ENCODE measurements at places on chromosomes 4 and X. TPM values are rescaled to one million over a fixed set of nuclear protein-coding genes. Genes with fewer than 3 reads are reported as not detected.

The ARR3 gene
- not detected for total RNA-seq

The POU4F2 gene
- total RNA-seq = not detected

The SSX3 gene
- not detected for total RNA-seq

The CRMP1 gene
- 4.2 TPM for total RNA-seq

The LUZP4 gene
- total RNA-seq = not detected

The INTU gene
- 13.3 TPM for total RNA-seq

The SLC26A1 gene
- total RNA-seq = 0.20 TPM

The CHRDL1 gene
- 20.8 TPM for total RNA-seq

The SSX4B gene
- total RNA-seq = not detected

The TSR2 gene
- 15.7 TPM for total RNA-seq

The HSFX4 gene
- total RNA-seq = not detected

The GAGE2A gene
- not detected for total RNA-seq

The TBC1D8B gene
- 9.3 TPM for total RNA-seq

The KLB gene
- not detected for total RNA-seq

The ETDA gene
- total RNA-seq = not detected

DNA sequence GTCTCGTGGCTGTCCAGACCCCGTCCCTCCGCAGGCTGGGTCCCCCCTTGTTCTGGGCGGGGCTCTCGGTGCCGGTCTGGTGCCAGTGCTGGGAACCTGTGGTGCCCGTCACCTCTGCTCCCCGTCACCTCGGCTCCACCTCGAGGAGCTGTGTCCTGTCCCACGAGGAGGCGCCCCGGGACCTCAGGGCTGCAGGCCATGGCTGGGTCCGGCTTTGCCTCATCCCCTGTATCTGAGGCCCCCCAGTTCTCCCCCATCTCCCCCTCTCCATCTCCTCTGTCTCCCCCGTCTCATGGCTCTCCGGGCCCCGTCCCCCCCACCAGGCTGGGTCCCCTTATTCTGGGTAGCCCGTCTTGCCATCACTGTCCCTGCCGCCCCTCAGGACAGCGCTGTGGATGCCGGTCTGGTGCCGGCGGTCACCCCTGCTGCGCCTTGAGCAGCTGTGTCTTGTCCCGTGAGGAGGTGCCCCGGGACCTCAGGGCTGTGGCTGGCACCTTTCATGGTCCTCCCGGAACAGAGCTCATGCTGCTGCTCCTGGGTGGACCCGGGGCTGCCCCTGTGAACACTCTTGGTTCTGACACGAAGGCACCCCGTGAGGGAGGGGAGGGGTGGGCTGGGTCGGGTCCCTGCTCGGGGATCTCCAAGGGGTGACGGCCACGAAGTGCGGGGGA, 13.4 kb upstream of the GTPBP6 start:
- H3K4me1 ChIP-seq = peaks cover 6% of the 10 kb centered on the region
- no peaks in the 10 kb centered on the region for H3K36me3 ChIP-seq
- no peak overlapping the region for H3K27ac ChIP-seq
- H3K4me3 ChIP-seq = no peak overlapping the region
- H3K27me3 ChIP-seq = no peaks in the 10 kb centered on the region

GRCh38 chrX:48802905-48803200, 986 bp downstream of the HDAC6 start:
- DNase-seq = no peak
- H3K4me1 ChIP-seq = peaks cover 2% of the 10 kb centered on the region
- H3K4me3 ChIP-seq = no peak overlapping the region
- no peaks in the 10 kb centered on the region for H3K36me3 ChIP-seq
- H3K27ac ChIP-seq = peak overlapping the region; percentile 76

DNA sequence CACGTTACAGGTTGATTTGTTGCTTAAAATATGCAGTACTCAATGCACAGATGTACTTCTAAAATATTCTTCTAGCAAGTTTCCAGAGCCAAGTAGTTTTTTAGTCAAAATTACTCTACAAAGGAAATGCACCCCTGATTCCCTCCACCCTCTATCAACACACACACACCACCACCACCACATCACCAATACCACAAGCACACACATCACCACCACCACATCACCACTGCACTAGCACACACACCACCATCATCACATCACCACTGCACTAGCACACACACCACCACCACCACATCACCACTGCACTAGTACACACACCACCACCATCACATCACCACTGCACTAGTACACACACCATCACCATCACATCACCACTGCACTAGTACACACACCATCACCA, 105.2 kb upstream of the FRG1 start:
- no peak overlapping the region for H3K4me3 ChIP-seq
- DNase-seq = no peak
- H3K4me1 ChIP-seq = no peaks in the 10 kb centered on the region
- H3K36me3 ChIP-seq = no peaks in the 10 kb centered on the region
- no peaks in the 10 kb centered on the region for H3K27me3 ChIP-seq

- H3K4me3 ChIP-seq = no peak overlapping the region
- H3K36me3 ChIP-seq = no peaks in the 10 kb centered on the region
Observed at GRCh38 chr4:53132132-53132891, 233.5 kb downstream of the SCFD2 start.

GRCh38 chr4:23819041-23819511, 70.8 kb downstream of the PPARGC1A start:
- DNase-seq = peak; percentile 53
- H3K36me3 ChIP-seq = no peaks in the 10 kb centered on the region
- H3K4me1 ChIP-seq = peaks cover 2% of the 10 kb centered on the region
- no peaks in the 10 kb centered on the region for H3K27me3 ChIP-seq
- H3K4me3 ChIP-seq = no peak overlapping the region
- H3K27ac ChIP-seq = no peak overlapping the region

- no peak overlapping the region for H3K4me3 ChIP-seq
- no peak overlapping the region for H3K27ac ChIP-seq
- no peaks in the 10 kb centered on the region for H3K4me1 ChIP-seq
- H3K27me3 ChIP-seq = no peaks in the 10 kb centered on the region
- H3K36me3 ChIP-seq = no peaks in the 10 kb centered on the region
Observed at GRCh38 chr4:124515591-124515990, 196.9 kb downstream of the ANKRD50 start.

DNA sequence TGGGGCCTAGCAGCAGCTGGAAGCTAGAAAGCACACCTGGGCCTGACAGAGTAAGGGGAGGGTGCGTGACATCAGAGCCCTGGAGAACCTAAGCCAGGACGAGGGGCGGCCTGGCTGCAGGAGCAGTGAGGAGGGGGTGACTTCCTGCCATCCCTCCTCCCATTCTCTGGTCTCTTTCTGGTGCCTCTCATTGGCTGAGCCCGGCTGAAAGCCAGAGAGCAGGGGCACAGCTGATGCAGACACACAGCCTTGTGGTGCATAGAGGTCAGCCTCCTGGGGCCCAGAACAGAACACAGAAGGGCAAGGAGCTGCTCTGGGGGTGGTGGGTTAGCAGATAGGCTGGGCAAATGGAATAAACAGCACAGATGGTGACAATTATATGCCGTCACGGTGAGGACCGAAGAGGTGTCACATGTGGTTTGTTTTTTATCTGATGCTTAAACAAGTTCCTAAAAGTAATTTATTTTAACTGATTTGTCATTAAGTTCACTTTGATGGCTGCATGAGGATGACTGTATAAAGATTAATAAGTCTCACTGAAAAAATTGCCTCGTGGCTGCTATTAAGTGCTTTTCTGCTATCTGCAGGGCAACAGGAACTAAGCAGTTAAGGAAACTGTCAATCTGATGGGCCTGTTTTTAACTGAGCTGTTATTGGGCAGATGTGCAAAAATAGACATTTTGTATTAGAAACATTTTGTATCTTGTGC, 102.0 kb downstream of the FNIP2 start:
- no peaks in the 10 kb centered on the region for H3K27me3 ChIP-seq
- peak; percentile 18 for DNase-seq
- H3K36me3 ChIP-seq = no peaks in the 10 kb centered on the region
- H3K27ac ChIP-seq = peak overlapping the region; percentile 24

DNA sequence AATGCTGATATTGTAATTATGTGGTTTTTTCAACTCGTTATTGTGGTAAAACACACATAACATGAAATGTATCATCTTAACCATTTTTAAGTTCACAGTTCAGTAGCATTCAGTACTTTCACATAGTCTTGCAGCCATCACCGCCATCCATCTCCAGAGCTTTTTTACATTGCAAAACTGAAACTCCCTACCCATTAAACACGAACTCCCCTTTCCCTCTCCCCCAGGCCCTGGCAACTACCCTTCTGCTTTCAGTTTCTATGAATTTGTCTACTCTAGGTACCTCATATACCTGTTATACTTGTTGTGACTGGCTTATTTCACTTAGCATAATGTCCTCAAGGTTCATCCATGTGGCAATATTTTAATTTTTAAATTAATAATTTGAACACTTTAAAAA, 380.6 kb downstream of the MAPK10 start:
- DNase-seq = no peak
- H3K27me3 ChIP-seq = no peaks in the 10 kb centered on the region
- no peak overlapping the region for H3K27ac ChIP-seq
- H3K4me1 ChIP-seq = no peaks in the 10 kb centered on the region
- H3K4me3 ChIP-seq = no peak overlapping the region

DNA sequence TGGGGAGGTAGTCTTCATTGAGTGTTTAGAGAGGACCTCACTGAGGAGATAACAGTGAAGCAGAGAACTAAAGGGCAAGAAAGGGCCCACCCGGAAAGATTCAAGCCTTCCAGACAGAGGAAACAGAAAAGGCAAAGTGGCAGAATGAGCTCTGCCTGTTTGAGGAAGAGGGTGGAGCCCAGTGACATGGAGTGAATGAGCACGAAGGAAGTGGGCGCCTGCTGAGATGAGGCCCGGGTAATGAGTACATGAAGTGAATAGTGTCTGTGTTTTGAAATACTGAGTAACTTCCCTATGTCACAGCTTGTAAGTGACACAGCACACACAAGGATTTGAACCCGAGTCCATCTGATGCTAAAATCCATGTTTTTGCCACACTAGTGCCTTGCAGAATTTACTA, 32.5 kb upstream of the TLR2 start:
- no peak overlapping the region for H3K27ac ChIP-seq
- DNase-seq = no peak
- no peaks in the 10 kb centered on the region for H3K36me3 ChIP-seq
- no peaks in the 10 kb centered on the region for H3K4me1 ChIP-seq
- no peak overlapping the region for H3K4me3 ChIP-seq

- no peak overlapping the region for H3K27ac ChIP-seq
- no peaks in the 10 kb centered on the region for H3K36me3 ChIP-seq
- H3K4me3 ChIP-seq = no peak overlapping the region
- no peaks in the 10 kb centered on the region for H3K27me3 ChIP-seq
- H3K4me1 ChIP-seq = no peaks in the 10 kb centered on the region
- no peak for DNase-seq
Observed at GRCh38 chr4:69025191-69025998, 70.9 kb upstream of the UGT2B7 start.

DNA sequence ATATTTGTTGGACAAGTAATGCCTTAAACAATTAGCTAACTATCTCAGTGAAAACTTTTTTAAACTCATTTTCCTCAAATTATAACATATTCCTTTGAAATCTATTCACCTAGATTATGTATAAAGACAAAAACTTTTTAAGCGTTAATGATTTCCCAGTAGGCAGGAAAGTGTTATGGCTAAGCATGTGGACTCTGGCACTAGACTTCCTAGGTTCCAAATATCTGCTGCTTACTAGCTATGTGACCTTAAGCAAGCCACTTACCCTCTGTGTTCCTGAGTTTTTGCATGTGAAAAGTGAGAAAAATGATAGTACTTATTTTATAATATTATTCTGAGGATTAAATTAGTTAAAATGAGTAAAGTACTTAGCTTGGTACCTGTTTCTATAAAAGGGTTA, 301.8 kb downstream of the STPG2 start:
- H3K36me3 ChIP-seq = no peaks in the 10 kb centered on the region
- peaks cover 3% of the 10 kb centered on the region for H3K27me3 ChIP-seq
- H3K27ac ChIP-seq = no peak overlapping the region

GRCh38 chr4:108240366-108240765, 71.6 kb upstream of the LEF1 start:
- no peaks in the 10 kb centered on the region for H3K4me1 ChIP-seq
- no peaks in the 10 kb centered on the region for H3K27me3 ChIP-seq
- no peak overlapping the region for H3K4me3 ChIP-seq
- DNase-seq = no peak

DNA sequence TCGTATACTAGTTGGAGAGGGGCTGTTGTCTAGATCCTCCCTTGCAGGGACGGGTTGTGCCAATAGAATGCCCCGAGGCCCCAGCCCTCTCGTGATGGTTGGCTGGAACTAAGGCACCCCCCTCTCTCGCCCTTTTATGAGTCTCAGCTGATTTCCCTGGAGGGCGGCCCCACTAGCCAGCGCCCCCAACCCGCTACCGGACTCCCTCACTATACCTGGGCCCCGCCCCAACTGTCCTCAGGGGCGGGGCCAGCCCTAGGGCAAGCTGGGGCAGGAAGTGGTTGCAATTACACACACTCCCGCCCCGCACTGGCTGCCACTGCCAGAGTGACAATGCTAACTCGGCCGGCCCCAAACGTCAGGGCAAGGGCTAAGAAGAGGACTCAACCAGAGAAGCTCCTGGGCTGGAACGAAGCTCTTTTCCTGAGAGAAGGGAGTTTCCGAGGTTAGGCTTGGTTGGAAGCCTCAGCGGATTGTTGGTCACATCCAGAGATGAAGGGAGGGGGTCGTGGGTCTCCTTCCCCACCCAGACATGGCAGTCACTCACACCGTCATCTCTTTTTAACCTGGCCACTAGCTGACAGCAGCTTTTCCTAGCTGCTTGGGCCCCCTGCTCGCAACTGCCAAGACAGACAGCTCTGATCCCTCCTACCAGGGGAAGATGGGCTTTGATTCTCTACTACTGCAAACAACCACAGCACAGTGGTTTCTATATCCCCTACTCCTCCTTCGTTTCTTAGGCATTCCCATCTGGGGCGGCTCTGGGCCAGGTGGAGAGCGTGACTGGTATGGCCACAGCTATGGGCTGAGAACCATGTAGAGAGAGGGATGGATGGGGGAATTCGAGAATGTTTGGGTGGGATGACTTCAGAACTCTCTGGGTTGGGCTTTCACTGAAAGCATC, 21.0 kb upstream of the BCORL1 start:
- H3K36me3 ChIP-seq = no peaks in the 10 kb centered on the region
- H3K27me3 ChIP-seq = no peaks in the 10 kb centered on the region
- H3K4me3 ChIP-seq = no peak overlapping the region
- H3K27ac ChIP-seq = no peak overlapping the region

GRCh38 chr4:10161840-10162239, 45.2 kb upstream of the WDR1 start:
- H3K4me3 ChIP-seq = no peak overlapping the region
- no peak for DNase-seq
- no peaks in the 10 kb centered on the region for H3K36me3 ChIP-seq
- no peaks in the 10 kb centered on the region for H3K4me1 ChIP-seq
- H3K27me3 ChIP-seq = no peaks in the 10 kb centered on the region

- H3K36me3 ChIP-seq = no peaks in the 10 kb centered on the region
- peaks cover 3% of the 10 kb centered on the region for H3K4me1 ChIP-seq
- H3K4me3 ChIP-seq = no peak overlapping the region
- no peak for DNase-seq
Observed at GRCh38 chr4:70841951-70842350, 2.3 kb upstream of the GRSF1 start.

DNA sequence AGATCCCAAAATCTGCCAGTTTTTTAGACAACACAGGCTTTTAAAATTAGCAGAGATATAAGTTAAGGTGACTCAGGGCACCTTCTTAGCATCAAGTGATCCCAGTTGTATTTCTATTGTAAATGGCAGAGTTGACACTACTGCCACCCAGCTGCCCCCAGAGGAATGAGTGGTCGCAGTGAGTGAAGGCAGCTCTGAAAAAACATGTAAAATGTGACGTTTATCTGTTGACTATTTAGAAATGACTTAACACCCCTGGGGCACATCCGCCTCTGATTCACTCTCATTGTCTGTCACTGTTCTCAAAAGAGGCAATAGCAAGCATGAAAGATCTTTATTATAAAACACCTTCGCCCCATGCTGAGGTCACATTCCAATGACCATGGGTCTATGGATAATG, 592.4 kb downstream of the ACTRT1 start:
- DNase-seq = no peak
- no peaks in the 10 kb centered on the region for H3K4me1 ChIP-seq
- H3K27me3 ChIP-seq = no peaks in the 10 kb centered on the region
- no peaks in the 10 kb centered on the region for H3K36me3 ChIP-seq
- no peak overlapping the region for H3K27ac ChIP-seq
- H3K4me3 ChIP-seq = no peak overlapping the region

Data from ovary (tissue), 10 donors.